Activated CD8-positive, alpha-beta memory T cell treated with anti-CD3 and anti-CD28 coated beads, Interleukin-2, amount 10 ng/mL, durations not matched to agents 7 days and 5 days (primary cell): ENCODE measurements at places on chromosomes 6 and 20.

- DNase-seq: no peak
Observed at GRCh38 chr6:77450924-77451323, 12.4 kb downstream of the HTR1B start.

- no peak for DNase-seq
Observed at GRCh38 chr6:37287519-37288157, 29.7 kb upstream of the TMEM217 start.

- no peak for DNase-seq
Observed at GRCh38 chr6:146267946-146268345, 239.1 kb downstream of the GRM1 start.

GRCh38 chr6:50143011-50143719, 93.4 kb upstream of the DEFB112 start:
- DNase-seq: no peak
